ENCODE measurements at places on chromosomes 1 and 21. TPM values are rescaled to one million over a fixed set of nuclear protein-coding genes. Genes with fewer than 3 reads are reported as not detected.

TFF2 gene
- not detected for polyA plus RNA-seq

FABP3 gene
- polyA plus RNA-seq: 4,008 TPM

DNA sequence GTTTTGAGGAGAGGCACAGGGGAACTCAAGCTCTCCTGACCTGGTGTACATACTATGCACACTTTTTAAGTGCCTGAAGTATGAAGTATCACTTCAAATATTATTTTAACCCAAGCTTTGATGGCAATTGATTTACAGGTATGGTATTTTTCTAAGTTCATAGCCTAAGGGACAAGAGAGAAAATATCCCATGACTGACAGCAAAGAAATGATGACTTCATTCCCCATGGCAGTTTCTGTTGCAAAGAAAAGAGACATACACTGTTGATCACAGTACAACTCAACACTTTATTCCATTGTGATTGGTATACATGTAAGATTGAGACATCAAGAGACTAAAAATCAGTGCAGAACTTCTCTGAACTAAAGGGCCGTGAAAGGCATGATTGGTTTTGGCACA lies 41.8 kb upstream of the BCL10 start:
- no peak for DNase-seq

GRCh38 chr1:7511381-7511780 lies 259.7 kb upstream of the VAMP3 start:
- no peak for DNase-seq

DNA sequence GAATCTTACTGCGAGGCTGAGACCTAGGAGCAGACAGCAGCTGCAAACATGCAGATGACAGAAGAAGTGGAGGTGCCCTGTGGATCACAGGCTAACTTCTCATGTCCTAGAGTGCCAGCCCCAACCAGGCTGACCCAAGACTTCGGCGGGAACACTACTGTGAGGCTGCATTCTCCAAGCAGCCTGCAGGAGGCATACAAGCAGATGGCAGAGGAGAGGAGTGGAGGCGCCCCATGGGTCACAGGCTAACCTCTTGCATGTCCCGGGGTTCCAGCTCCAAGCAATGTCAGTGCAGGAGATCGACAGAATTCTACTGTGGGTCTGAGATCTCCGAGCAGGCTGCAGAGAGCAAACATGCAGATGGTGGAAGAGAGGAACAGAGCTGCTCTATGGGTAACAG lies 98.1 kb upstream of the ZNF678 start:
- DNase-seq: no peak

RNASEL gene
- polyA plus RNA-seq: 1.9 TPM

ITLN2 gene
- polyA plus RNA-seq: 0.23 TPM
